Activated CD4-positive, alpha-beta memory T cell treated with anti-CD3 and anti-CD28 coated beads, Interleukin-2, amount 10 ng/mL, durations not matched to agents 7 days and 5 days (primary cell): ENCODE measurements at places on chromosomes 3 and 15.

- no peak overlapping the region for H3K4me3 ChIP-seq
- H3K4me1 ChIP-seq, result no peaks in the 10 kb centered on the region
- no peaks in the 10 kb centered on the region for H3K36me3 ChIP-seq
- H3K27me3 ChIP-seq, result peaks cover 12% of the 10 kb centered on the region
- DNase-seq, result no peak
Observed at GRCh38 chr3:126531051-126531330, 7.0 kb downstream of the CHST13 start.

DNA sequence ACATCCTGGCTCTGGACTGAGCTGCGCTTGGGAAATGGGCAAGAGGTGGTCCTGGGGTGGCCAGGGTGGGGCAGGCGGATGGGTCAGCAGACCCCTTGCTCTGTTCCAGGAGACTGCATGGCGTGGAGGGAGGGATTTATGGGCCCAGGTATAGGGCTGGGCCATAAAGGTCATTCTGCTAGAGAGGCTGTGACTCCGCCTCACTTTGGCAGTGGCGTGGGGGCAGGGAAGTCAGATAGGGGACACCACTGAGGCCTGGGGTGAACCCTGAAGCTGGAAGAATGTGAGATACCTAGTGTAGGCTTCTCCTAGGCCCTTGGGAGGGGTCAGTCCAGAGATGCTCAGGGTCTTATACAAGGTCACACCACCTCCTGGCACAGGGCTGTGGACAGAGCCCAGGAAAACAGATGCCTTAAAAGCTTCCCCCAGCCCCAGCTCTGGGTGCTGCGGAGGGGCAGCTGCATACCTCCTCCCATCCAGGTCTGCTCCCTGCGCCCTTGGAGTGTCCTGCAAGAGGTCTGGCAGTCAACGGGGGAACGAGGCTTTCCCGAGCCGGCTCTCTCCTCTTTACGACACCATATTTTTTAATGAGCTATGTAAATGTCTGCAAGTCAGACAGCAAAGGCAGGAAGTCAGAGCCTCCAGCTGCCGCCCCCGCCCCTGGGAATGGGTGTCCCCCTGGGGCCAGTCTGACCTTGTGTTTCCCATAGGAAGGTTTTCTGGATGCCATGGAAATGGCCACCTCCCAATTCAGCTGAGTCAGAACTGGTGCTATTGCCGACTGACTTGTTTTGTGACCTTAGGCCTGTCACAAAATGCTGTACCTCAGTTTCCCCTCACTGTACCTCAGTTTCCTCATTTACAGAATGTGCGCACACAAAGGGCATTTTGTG, 26.3 kb downstream of the LINGO1 start:
- no peaks in the 10 kb centered on the region for H3K4me1 ChIP-seq
- DNase-seq, result no peak
- H3K4me3 ChIP-seq, result no peak overlapping the region
- H3K36me3 ChIP-seq, result no peaks in the 10 kb centered on the region
- no peak overlapping the region for H3K27ac ChIP-seq
- peaks cover 8% of the 10 kb centered on the region for H3K27me3 ChIP-seq

GRCh38 chr3:193783166-193783896, 190.3 kb downstream of the OPA1 start:
- H3K36me3 ChIP-seq, result no peaks in the 10 kb centered on the region
- no peak for DNase-seq
- peaks cover 64% of the 10 kb centered on the region for H3K27me3 ChIP-seq
- H3K4me3 ChIP-seq, result no peak overlapping the region
- peaks cover 6% of the 10 kb centered on the region for H3K4me1 ChIP-seq

DNA sequence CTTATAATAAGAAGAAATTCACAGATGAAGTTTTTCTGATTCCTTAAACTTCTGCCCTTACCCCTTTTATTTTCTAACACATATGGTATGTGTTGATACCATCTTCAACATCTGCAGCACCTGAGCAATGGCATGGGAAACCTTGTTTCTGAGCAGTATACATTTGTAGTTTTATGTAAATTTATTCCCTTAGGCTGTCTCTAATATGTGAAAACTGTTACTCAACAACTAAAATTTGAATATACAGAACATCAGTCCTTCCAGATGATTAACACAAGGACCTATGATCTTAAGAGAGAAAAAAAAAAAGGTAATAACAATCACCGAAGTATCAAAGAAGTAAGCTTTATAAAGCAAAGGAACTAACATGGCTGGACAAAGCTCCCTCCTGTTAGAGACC, 190.5 kb downstream of the TBC1D5 start:
- no peak overlapping the region for H3K27ac ChIP-seq
- H3K36me3 ChIP-seq, result no peaks in the 10 kb centered on the region
- no peaks in the 10 kb centered on the region for H3K27me3 ChIP-seq
- H3K4me3 ChIP-seq, result no peak overlapping the region

DNA sequence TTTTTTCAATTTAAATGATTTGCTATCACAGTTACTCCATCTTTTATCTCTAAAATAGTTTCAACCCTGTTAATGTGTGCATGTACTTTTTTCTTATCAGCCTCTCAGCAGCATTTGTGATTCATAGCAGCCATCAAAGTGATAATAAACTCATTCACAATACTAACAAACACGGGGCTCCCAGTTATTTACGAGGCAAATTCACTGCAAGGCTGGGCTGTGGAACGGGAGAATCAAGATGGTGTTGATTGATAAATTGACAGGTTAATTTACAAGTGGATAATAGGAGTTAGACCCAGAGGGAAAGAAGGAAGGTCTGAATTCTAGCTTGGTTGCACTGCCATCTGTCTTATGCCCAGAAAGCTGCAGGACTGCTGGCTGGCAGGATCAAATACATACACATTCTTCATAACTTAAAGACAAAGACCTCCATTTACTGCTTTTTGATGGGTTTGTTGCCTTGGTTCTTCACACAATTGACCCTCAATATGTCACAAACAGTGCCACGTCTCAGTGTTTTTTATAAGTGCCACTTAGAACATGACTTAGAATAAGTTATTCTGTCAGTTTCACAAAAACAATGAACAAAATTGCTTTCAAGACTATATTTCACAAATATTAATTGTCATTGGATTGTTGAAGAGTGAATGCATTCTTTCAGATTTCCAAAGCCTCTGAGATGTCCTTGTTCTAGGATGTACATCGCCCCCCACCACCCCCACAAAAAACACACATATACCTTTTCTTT, 562.8 kb downstream of the NR2F2 start:
- peaks cover 12% of the 10 kb centered on the region for H3K4me1 ChIP-seq
- DNase-seq, result no peak
- no peaks in the 10 kb centered on the region for H3K36me3 ChIP-seq
- H3K27ac ChIP-seq, result no peak overlapping the region

- H3K4me3 ChIP-seq, result no peak overlapping the region
- no peaks in the 10 kb centered on the region for H3K4me1 ChIP-seq
- no peak overlapping the region for H3K27ac ChIP-seq
- no peaks in the 10 kb centered on the region for H3K36me3 ChIP-seq
- no peak for DNase-seq
- peaks cover 3% of the 10 kb centered on the region for H3K27me3 ChIP-seq
Observed at GRCh38 chr15:81529481-81529880, 155.5 kb upstream of the TMC3 start.

DNA sequence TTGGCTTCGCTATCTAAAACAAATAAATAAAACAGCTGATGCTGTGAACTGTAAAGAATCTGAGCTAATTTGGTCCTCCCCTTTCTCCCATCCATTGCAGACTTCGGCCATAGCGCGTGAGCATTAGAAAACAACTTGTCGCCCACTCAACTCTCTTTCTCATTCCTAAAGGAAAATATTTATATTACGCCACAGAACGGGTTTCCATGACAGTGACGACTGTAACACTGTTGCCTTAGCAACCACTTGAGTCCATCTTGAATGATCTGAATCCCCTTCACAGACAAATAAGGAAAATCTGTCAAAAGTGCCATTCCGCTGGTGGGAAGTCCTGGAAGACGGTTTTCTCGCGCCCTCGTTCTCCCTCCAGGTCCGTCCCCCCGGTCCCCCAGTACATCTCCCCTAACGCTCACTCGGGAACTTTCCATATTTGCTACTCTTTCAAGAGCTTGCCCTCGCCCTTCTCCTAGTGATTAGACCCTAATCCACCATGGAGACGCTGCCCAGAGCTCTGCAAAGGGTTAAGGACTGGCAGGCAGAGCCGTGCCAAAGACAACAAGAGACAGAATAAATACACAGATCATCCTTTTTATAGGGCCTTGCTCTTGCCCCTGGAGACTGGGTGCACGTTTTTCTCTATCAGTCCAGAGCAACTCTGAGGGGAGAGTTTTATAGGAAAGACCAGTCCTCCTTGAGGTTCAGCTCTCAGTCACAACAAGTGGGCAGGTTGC, 50.5 kb downstream of the CRYGS start:
- H3K27me3 ChIP-seq, result no peaks in the 10 kb centered on the region
- no peak for DNase-seq
- H3K4me1 ChIP-seq, result no peaks in the 10 kb centered on the region
- H3K36me3 ChIP-seq, result no peaks in the 10 kb centered on the region
